Globus pallidus (tissue), 1 donor: ENCODE measurements at places on chromosomes 5 and 9.

DNA sequence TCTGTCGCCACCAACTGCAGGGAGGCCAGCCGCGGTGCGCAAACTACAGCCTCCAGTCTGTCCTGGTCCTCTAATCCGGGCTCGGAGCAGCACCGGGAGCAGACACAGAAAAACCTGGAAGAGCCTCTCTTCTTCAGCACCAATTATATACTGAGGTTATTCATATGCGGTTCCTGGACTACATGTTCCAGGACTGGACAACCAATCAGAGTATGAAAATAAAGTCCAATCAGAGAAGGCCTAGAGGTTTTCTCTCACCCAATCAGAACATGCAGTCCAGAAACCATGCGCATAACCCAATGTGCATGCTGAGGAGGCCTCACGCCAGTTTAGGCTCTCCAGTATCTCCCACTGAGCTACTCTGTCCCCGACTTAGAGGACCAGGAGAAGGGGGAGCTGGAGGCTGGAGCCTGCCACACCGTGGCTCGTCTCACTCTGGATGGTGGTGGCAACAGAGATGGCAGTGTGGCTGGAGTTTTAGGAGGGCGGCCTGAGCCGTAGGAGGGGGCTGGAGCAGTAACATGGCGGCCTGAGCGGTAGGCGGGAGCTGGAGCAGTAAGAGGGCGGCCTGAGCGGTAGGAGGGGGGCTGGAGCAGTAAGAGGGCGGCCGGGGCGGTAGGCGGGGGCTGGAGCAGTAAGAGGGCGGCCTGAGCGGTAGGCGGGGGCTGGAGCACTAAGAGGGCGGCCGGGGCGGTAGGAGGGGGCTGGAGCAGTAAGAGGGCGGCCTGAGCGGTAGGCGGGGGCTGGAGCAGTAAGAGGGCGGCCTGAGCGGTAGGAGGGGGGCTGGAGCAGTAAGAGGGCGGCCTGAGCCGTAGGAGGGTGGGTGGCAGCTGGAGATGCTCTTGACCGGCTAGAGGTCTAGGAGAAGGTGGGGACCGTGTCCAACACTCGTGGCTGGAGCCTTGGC lies 20.4 kb upstream of the TRIM52 start:
- DNase-seq = no peak

GRCh38 chr5:178324481-178325310 lies 92.1 kb upstream of the PHYKPL start:
- no peak for DNase-seq

- DNase-seq = no peak
Observed at GRCh38 chr5:158718738-158719505, 380.8 kb downstream of the EBF1 start.

DNA sequence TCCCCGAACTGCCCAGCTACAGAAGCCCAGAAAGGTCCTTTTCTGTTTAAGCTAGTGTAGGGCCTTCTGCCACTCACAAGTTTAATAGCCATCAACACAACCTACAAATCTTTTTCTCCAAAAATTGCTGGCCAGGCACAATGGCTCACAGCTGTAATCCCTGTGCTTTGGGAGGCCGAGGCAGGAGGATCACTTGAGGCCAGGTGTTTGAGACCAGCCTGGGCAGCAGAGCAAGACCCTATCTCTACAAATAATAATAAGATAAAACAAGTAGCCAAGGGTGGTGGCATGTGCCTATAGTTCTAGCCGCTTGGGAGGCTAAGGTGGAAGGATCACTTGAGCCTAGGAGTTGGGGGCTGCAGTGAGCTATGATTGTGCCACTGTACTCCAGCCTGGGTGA lies 176.4 kb downstream of the HSD17B3 start:
- DNase-seq = no peak

GRCh38 chr9:98784831-98785806 lies 11.2 kb downstream of the ANKS6 start:
- DNase-seq = no peak

DNA sequence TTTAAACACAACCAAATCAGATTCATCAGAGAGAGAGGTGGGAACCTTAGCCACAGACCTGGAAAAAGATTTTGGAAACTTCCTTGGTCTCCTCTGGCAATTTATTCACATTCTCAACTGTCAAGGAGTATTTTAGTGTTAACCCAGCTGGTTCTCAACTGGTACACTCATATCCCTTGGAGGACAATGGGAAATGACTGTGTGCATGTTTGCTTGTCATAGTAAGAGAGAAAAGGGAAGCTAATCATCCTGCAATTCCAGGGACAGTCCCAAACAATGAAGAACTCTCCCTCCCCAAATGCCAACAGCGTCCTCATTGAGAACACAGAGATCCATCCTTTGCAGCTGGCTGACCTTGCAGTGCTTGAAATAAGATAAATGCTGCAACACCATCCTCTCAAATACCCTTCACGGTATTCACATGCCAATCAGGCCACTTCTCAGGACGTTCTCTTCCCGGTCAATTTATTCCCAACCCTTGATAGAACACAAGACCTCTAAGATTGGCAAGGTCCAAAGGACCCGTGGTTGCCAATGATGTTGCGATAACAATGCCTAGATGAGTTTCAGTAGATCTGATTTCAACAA lies 75.5 kb downstream of the EPB41L4B start:
- DNase-seq = no peak

DNA sequence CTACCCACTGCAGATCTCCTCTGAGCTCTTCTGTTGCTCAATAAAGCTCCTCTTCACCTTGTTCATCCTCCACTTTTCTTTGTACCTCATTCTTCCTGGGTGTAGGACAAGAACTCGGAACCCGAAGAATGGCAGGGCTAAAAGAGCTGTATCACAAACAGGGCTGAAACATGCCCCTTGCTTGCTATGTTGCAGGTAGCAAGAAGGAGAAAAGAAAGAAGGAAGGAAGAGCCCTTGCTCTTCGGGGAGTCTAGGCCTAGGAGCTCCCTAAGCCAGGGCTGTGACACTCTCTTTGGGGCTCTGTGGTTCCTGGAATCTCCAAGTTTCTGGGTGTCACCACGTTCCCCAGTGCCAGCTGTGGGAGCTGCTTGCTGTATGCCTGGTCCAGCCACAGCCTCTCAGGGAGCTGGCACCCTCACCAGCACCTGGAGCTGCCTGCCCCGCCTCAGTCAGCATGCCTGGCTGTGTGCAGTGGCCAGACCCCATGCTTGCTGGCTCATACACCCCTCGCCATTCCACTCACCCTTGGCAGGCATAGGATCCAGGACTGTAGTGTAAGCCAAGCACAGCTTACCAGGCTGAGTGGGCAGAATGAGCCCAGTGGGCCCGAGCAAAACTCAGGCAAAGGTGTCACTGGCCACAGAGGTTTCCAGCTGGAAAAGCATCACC lies 274.8 kb upstream of the ADRA1B start:
- no peak for DNase-seq

DNA sequence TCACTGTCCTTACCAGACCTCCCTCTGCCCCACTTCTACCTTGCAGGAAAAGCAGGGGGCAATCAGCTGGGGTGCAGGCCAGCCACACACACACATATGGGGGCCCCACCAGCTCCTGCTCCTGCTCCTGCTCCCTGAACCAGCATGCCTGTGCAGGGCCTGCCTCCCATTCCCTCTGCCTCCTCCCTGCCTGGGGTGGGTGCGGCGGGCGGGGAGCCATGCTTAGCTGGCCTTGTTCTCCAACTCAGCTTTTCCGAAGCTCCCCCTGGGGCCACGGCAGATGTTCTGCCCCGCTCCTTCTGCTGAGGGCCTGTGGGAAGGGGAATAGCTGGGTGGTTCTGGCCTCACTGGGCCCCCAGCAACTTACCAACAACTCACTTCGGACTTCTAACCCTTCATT lies 89.8 kb downstream of the ZNF354C start:
- DNase-seq = no peak

DNA sequence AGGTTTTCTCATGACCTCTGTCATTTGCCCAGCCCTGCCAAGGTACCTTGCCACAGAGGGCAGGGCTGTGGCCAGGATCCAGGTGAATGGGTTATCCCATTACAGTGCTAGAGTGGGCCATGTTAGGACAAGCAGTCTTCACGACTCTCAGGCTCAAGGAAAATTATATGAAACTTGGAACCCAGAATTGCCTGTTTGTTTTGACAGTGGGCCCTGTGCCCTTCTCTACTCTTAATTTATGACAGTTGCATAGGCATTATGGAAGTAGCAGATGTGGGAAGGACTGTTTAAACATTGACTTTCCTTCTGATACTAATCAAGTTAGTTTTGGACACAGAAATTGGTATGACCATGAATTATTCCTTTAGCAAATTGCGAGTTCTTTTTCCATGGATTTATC lies 41.7 kb downstream of the ITGA2 start:
- peak; percentile 7 for DNase-seq

DNA sequence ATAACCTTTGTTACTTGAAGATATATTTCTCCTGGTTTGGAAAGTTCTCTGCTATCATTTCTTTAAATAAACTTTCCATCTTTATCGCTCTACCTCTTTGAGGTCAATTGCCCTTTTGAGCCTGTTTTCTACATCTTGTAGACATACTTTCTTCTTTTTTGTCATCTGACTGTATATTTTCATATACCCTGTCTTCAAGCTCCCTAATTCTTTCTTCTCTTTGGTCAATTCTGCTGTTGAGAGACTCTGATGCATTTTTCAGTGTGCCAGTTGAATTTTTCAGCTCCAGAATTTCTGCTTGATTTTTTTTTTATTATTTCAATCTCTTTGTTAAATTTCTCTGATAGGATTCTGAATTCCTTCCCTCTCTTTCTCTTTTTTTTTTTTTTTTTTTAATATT lies 511.2 kb upstream of the GRAMD2B start:
- no peak for DNase-seq

- no peak for DNase-seq
Observed at GRCh38 chr5:151630088-151630487, 39.0 kb upstream of the FAT2 start.

DNA sequence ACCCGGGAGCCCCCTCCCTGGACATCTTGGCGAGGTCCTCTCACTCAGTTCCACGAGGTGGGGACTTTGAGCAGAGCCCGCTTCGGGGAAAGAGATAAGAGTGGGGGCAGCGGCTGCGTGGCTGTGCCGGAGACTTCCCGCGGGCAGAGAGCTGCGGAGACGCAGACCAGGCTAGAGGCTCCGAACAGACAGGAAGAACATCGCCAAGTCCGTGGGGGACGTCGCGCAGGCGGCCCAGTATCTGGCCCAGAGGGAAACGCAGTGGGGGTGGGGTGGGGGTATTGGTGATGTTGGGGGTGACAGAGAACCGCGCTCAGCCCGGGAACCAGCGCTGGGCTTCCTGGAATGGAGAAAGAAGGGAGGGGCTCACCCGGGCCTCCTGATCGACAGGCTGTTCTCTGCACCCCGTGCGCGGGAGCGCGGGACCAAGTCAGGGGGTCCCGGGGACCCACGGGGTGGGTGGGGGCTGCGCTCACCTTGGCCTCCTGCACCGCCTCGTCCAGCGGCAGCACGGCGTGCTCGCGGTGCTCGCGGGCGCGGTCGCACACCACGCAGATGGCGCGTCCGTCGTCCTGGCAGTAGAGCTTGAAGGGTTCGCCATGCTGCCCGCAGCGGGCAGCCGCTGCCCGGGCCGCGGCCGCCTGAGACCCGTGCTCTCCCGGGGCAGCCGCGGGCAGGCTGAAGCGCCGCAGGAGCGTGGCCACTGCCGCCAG lies 727 bp downstream of the TRIM7 start:
- no peak for DNase-seq

DNA sequence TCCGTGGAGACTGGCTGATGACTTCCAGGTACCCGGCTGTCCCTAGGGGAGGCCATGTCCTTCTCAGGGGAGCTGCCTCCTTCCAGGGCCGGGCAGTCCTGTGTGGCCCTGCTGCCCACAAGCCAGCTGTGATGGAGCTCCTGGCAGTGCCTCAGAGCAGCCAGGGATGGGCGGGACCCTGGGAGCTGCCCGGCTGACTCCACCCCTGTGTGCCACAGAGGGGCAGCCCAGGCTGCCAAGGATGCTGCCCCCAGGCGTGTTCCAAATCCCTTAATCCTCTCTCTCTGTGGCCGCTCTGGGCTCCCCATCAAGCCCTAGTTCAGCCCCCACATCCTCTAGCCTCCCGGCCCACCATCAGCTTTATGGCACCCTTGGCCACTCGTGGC lies 7.0 kb upstream of the SCGB3A1 start:
- DNase-seq = no peak

DNA sequence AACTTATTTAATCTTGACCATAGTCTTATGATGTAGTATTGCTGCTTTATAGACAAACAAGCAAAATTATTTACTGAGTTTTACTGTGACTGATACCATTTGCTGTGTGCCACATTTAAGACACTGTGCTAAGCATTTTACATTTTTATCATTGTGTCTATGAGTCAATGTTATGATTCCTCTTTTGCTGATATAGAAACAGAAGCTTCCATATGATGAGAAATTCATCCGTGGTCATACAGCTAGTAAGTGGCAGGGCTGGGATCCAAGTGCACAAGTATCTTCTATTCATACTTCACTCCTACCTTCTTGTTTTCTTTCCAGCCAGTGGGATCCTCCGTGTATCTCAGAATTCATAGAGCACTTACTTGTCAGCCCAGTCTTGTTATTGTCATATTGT lies 17.1 kb upstream of the IFNK start:
- no peak for DNase-seq

- DNase-seq = peak; percentile 8
Observed at GRCh38 chr5:91189480-91190313, 193.4 kb downstream of the ARRDC3 start.

- no peak for DNase-seq
Observed at GRCh38 chr9:8143677-8144076, 344.1 kb upstream of the DMAC1 start.

GRCh38 chr9:93750045-93750444 lies 173.7 kb downstream of the PHF2 start:
- no peak for DNase-seq

GRCh38 chr9:107219486-107220077 lies 63.5 kb upstream of the RAD23B start:
- DNase-seq = no peak

GRCh38 chr9:91985692-91986091 lies 35.7 kb upstream of the ROR2 start:
- no peak for DNase-seq

DNA sequence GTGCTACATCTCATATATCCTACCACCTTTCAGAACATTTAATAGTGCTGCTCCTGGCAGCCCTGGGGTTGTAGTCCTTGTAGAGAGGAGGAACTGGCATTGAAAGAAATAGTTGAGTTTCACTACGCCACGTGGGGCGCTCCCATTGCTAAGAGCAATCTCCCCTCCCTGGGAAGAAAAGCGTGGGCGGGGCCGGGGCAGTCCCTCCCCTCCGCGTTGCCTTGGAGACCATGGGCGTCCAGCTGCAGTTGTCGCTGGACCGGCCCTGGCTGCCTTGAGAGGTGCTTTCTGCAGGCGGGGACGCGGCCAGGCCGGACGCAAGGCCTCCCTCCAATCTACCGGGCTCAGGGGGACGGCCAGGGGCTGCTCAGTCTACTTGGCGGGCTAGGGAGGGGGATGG lies 368 bp upstream of the CCDC180 start:
- DNase-seq = peak; percentile 59

GRCh38 chr9:5813824-5814223 lies 19.1 kb downstream of the ERMP1 start:
- DNase-seq = no peak

- no peak for DNase-seq
Observed at GRCh38 chr9:131800366-131800765, 60.5 kb upstream of the RAPGEF1 start.

GRCh38 chr9:89482901-89483361 lies 15.0 kb downstream of the SEMA4D start:
- DNase-seq = no peak

GRCh38 chr5:65926893-65927292 lies 518 bp downstream of the ERBIN start:
- DNase-seq = peak; percentile 50
